ENCODE measurements at places on chromosomes 11 and 22.

DNA sequence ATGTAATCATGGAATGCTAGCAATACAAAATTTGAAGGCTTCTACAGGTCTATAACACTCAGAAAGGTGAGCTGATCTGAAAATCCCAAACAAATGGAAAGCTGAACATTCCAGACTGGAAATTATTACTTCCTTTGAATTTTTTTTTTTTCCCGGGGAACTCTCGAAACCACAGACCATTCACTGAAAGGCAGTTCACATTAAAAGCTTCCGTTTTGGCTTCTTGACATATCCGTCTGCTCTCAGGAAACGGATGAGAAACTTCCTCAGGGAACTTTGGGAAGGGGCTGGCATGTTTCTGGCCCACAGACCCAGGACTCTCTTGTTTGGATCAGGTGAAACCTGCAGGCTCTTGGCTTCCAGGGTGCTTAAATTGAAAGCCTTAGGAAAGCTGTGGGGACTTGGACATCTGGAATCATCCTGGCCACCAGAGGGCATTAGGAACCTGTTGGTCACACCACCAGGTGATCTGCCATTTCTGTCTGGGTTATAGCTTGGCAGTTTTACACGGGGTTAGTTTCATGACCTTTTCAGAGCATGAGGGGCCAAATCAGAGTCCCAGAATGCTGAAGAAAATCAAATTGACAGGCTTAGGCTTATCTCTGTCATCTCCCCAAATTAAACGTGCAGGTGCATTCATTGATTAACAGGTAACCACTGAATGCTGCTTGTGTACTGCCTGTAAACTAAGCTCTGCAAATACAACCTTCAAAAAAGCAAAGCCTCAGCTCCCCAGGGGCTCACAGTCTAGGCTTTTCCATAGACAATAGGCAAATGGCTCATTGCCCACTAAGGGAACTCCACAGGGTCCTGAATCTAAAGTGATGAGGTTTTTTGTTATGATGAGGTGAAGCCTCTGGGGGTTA, 22.7 kb upstream of the GRAMD1B start:
- peak; percentile 66 for DNase-seq

- DNase-seq = no peak
Observed at GRCh38 chr11:124123622-124124021, 8.4 kb downstream of the VWA5A start.

GRCh38 chr11:126411971-126412381, 56.5 kb downstream of the ST3GAL4 start:
- DNase-seq = no peak

- DNase-seq = no peak
Observed at GRCh38 chr22:44379817-44380755, 67.3 kb upstream of the SHISAL1 start.

- no peak for DNase-seq
Observed at GRCh38 chr11:104691129-104691528, 207.1 kb downstream of the CASP12 start.

GRCh38 chr22:31951194-31952093, 7.1 kb downstream of the YWHAH start:
- DNase-seq = no peak

GRCh38 chr11:11580012-11580411, 41.8 kb downstream of the GALNT18 start:
- DNase-seq = no peak

DNA sequence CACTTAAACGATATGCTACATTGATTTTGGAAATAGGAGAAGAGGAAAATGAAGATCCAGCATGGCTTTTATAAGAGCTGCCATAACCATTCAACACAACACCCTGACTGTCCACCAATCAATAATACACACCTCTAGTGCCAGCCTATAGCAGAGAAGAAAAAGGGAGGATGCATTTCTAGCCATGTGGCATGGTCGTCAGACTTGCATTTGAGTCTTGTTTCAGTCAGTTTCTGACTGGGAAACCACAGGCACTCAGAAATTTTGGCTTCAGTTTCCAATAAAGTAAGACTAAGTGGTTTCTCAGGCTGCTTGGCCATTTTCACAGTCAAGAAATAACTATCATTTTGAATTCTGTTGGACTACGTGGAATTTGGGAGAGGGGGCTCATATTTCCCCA, 523.5 kb upstream of the LRRC4C start:
- no peak for DNase-seq

GRCh38 chr11:42319921-42320320, 860.5 kb upstream of the LRRC4C start:
- DNase-seq = no peak

GRCh38 chr22:32605576-32605975, 131.0 kb downstream of the FBXO7 start:
- no peak for DNase-seq

GRCh38 chr22:42969348-42969975, 45.5 kb downstream of the PACSIN2 start:
- no peak for DNase-seq

DNA sequence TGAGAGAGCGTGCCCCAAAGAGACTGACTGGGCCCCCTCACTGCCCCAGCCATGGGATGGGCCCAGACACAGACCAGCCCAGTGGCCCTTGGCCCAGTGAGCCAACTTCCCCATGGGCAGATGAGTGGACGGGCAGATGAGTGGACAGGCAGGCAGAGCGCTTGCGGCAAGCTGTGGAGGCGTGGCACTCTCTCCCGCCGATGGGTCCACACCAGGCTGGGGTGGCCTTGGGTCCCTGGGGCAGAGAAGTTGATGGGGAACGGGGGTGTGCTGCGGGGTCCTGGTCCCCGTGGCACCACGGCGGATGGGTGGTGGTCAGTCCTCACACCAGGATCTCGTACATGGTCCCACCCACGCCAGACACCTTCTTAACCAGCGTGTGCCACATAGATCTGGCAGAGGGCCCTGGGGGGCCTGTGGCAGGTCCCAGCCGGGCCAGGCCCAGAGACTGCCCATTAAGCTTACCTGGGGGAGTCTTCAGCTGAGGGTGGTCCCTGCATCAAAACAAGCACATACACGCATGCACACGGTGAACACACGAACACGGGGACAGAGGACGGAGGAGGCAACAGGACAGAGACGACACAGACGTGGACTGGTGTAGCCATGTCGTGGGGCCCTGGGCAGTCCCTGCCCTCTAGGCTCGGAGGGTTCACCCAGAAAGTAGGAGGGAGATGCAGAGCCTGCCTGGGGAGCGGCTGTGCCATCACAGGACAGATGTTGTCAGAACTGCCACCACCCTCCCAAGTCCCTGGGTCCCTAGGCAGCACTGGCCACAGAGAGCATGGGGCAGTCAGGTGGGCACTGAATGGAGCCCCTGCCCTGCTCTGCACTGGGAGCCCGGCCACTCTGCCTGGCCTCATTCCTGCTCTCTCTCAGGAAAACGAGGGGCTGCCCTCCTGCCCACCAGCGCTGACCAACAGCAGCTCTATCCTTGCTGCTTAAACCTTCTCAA, 182.2 kb downstream of the IGLL1 start:
- no peak for DNase-seq

DNA sequence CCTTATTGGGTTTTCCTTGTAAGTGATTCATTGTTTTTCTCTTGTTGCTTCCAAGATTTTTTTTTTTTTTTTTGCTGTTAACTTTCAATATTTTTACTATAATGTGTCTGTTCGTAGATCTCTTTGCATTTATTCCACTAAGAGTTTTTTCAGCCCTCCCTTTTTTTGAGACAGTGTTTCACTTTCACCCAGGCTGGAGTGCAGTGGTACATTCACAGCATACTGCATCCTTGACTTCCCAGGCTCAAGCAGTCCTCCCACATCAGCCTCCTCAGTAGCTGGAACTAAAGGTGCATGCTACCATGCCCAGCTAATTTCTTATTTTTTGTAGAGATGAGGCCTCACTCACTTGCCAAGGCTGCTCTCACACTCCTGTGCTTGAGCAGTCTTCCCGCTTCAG, 1282.0 kb upstream of the CNTN5 start:
- DNase-seq = no peak

DNA sequence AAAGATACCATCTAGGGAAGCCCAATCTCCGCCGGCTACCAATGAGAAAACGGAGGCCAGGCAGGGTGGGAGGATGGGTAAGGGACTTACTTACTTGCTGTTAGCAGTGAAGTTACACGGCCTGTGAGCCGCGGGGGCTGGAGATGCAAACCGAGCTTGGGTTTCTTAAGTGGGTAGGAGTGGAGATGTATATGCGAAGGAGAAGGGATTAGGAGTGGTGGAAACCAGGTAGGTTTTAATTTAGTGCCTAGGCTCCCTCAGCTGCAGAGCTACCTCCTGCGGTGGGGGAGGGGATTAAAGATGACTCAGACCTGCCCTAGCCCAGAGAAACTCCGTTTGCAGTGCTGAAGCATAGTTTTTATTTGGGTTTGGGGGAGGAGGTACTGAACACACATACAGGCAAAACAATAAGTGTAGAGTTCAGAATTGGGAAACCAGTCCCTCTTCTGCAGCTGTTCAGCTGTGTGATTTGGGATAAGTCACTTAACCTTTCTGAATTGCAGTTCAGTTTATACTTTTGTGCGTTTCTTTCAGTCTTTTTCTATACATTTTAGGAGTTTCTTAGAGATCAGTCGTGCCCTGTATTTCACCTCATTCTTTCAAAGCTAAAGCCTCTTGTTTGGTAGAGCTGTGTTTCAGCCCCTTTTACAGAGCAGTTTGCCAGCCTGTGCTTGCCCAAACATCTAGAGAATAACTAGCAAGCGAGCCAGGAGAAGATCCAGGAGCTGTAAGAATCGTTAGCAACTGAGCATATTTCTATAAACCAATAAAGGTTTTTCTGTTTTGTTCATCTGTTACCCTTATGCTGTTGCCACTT, 596 bp upstream of the TNRC6B start:
- peak; percentile 53 for DNase-seq

- no peak for DNase-seq
Observed at GRCh38 chr22:25875461-25875860, 133.5 kb downstream of the MYO18B start.

DNA sequence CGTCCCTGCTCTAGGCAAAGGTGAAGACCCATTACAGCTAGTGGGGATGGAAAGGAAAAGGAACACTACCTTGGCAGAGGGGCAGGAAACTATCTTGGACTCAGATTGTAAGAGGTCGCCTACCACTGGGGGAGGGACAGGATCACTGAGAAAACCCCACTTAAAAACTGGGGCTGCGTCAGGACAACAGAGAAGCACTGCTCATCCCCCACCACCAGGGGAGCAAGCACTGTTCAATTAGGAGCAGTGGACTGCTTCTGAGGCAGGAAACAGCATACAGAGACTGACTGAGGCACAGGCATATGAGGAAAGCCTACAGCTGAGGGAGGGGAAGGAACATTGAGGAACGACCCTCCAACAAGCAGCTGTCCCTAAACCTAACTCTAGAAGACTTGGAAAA, 20.8 kb upstream of the DLAT start:
- DNase-seq = no peak

DNA sequence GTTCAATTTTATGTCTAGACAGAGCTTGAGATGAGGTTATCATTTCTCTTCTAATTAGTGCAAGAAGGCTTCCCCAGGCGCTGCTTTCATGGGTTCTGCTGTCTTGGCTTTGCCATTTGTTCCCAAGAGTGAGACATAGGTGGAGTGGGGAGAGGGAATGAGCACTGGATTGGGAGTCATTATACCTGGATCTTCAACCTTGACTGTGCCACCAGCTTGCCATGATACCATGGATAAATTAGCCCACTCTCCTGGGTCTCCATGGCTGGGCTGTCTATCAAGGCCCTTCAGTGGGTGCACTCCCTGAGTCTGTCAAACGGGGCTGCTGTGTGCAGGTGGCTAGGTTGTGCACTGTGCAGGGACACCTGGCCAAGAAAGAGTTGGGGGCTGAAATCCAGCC, 15.6 kb upstream of the NECTIN1 start:
- no peak for DNase-seq

GRCh38 chr22:42684462-42685195, 35.4 kb upstream of the CYB5R3 start:
- no peak for DNase-seq

DNA sequence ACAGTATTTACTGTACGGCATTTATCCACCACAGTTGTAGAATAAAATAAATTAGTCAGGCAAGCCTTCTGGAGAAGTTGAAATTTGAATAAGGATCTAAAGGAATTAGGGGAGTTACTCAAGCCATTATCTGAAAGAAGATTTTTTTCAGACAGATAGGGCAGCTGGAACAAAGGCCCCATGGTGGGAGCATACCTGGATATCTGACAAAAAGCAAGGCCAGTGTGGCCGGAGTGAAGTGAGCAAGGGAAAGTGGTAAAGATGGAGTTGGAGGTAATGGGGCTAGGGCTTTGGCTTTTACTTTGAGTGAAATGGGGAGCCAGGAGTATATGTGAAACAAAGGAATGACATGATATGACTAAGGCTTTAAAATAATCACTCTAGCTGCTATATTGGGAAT, 45.7 kb upstream of the PSMA1 start:
- no peak for DNase-seq

- no peak for DNase-seq
Observed at GRCh38 chr11:20249796-20250195, 89.5 kb upstream of the DBX1 start.

- peak; percentile 29 for DNase-seq
Observed at GRCh38 chr11:123062892-123063825, 1.2 kb upstream of the HSPA8 start.

- no peak for DNase-seq
Observed at GRCh38 chr11:128045094-128045725, 542.1 kb downstream of the ETS1 start.

DNA sequence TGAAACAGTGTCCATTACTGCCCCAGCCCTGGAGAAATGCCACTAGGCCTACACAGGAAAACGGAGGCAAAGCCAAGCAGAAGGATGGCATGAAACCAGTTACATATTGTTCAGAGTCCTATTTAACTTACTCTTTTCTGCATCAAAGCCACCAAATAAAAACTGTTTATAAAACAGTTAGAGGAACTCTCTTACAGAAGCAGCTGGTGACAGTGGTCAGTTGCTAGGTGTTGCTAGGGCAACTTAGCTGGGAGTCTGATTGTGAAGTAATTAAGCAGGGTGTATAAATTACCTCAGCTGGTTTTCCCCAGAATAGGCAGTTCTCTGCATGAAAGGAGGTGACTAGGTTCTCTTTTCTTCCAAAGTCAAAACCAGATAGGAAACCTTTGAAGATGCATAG, 115.6 kb upstream of the ZBED5 start:
- DNase-seq = no peak

GRCh38 chr11:103544874-103545273, 435.6 kb downstream of the DYNC2H1 start:
- peak; percentile 80 for DNase-seq

GRCh38 chr11:103800406-103801114, 235.9 kb upstream of the DDI1 start:
- no peak for DNase-seq

DNA sequence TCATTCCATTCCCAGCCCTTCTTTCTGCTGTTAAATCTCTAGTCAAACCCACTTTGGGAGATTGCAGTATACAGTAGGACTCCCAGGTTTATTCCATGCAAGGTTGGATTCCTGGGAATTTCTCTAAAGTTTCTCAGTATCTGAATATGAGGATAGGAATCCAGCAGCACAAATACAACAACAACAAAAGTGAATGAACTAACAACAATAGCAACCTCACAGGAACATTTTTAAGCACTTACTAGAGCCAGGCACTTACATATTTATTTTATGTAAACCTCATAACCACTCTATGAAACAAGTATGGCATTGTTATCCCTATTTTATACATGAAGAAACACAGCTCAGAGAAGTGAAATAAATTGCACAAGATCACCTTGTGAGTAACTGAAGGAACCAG, 1.9 kb downstream of the MMP7 start:
- no peak for DNase-seq

GRCh38 chr11:118213201-118213600, 11.6 kb downstream of the JAML start:
- no peak for DNase-seq

All from A172 (cell line).